GM04503 (cell line): ENCODE measurements at places on chromosomes 6 and 20.

DNA sequence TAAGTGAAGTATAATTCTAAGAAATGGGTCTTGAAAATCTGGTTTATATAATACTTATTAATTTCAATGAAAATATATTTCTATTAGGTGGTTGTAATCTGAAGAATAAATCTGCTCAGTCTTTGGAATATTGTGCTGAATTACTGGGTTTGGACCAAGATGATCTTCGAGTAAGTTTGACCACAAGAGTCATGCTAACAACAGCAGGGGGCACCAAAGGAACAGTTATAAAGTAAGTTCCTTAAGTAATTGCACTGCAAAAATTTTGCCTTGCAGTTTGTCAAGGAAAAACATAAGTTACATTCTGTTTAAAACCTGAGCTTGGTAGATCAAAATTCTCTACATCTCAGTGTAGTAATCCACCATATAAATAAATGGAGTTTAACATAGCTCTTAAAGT, 106.0 kb downstream of the MYO6 start:
- DNase-seq: no peak

DNA sequence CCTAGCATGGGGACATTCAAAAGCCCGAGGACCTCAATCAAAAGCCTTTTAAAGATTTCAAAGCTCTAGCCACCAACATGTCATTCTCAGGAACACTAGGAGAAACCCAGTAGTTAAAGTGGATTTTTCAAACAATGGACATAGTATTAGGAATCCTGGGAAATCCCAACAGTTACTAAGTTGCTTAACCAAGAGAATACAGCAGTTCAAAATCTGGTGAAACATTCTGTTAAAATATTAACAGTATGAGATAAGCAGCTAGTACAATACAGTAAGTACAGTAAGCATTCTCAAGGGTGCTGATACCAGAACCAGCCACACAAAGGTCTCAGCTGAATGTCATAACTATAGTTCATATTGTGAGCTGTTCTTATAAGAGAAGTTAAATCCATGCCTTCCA, 68.6 kb downstream of the CDK19 start:
- DNase-seq: no peak

DNA sequence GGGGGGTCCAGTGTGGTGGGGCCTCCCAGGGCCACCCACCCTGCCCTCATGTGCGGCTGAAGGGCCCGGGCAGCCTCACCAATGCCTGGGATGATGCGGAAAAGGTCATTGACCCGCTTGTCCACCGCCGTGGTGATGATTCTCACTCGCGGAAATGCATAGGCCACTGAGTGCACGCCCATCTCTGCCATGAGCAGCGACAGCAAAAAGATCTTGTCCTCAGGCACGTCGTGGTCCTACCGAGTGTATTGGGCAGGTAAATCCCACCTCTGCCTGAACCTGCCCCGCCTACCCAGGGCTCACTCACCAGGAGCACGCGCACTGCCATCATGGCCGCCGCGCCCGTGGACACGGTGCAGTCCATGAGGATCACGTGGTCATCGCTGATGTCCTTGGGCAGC, 16.1 kb downstream of the UCKL1 start:
- no peak for DNase-seq

DNA sequence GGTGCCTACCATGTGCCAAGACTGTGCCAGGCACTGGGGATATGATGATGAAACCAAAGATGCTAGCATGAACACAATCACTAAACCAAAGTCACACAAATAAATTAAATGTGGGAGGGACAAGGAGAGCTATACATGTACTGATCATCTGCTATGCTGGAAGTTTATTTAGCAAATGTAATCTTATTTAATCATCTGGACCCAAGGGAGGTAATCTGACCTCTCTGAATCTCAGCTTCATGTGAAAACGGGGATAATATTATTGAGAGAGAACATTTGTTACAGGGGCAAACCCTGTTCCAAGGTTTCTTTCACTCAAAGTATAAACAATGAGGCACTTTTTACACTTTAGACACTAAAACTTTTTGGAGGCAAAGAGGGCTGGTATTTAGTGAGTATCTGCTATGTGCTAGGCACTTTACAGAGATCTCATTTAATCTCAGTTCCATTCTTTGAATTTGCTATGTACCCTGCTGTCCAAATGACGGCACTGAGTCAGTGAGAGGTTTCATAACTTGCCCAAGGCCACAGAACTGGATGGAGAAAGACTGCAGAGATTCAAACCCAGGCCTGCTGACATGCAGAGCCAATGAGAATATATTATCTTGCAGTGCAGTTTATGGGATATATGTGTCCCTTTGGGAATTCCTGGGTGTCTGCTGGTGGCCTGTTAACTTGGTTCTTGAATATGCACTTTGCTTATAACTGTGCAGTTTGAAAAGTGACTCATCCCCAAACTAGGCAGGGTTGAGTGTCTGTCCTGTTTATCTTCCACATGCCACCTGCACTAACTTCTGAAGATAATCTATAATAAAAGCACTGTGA, 3.3 kb upstream of the ASXL1 start:
- no peak for DNase-seq

- DNase-seq: no peak
These were observed 42.4 kb upstream of the MLN start for GRCh38 chr6:33846226-33846625.

- DNase-seq: no peak
These were observed 2.6 kb downstream of the GJA1 start for GRCh38 chr6:121437851-121438651.

DNA sequence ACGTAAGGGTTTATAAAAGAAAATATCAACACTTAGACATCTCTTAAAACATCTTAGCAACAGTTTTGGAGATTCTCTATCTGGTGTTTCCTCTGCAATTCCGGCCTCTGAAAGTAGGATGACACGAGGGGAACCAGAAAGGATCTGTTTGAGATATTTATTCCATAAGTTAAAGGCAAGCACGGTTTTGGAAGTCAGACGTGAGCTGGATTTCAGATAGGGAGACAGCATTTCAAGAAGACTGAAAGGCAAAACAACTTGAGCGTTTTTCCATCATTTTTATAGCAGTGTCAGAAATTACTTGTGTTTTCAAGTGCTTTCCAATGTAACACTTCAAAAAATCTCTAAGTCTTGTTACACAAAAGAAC, 52.9 kb upstream of the BTN3A2 start:
- DNase-seq: no peak
